Activated CD8-positive, alpha-beta memory T cell treated with anti-CD3 and anti-CD28 coated beads for 1 hour (primary cell): ENCODE measurements at places on chromosomes 5 and 9.

GRCh38 chr5:143019157-143019556 is 249.0 kb downstream of the ARHGAP26 start:
- DNase-seq, result no peak

- no peak for DNase-seq
Measured at GRCh38 chr9:31335529-31336234, 1048.8 kb upstream of the ACO1 start.

- no peak for DNase-seq
Measured at GRCh38 chr5:169875731-169876130, 104.6 kb downstream of the INSYN2B start.

GRCh38 chr5:142626099-142626498 is 59.8 kb downstream of the FGF1 start:
- DNase-seq, result no peak

DNA sequence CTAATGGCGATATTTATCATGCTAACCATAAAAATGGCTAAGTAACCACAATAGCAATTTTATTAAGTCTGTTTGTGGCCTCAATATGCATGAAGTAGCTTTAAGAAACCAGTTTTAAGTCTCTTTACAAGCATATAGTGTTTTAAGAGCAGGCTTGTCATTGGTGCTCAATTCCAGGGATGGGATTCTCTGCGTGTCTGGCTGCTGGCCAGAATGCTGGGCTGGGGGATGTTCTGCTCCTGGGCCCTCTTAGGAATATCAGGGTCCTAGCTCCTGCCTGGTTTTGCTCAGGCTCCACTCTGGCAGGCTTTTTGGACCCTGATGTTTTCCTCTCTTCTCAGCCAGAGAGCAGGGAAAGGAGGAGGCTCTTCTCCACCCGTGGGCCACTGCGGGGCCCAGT is 127.2 kb downstream of the PDE8B start:
- no peak for DNase-seq

GRCh38 chr9:126617823-126618165 is 4.1 kb downstream of the LMX1B start:
- DNase-seq, result no peak

DNA sequence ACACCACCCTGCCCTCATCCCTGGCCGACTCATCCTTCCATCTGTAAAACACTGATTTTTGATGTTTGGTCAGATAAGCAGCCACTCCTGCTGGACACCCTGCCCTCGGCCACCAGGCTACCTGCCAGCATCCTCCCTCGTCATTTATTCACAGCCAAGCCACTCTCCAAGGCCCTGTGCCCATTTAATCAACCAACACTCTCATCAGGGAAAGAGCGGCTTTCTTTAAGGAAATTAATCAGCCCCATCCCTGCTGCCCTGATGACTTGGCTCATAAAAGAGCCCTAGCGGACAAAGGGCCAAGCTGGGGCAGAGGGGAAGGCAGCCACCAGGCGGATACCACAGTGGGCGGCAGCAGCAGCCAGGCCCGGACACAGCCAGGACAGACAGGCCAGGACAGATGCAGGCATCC is 52.4 kb downstream of the GOLM1 start:
- DNase-seq, result no peak

DNA sequence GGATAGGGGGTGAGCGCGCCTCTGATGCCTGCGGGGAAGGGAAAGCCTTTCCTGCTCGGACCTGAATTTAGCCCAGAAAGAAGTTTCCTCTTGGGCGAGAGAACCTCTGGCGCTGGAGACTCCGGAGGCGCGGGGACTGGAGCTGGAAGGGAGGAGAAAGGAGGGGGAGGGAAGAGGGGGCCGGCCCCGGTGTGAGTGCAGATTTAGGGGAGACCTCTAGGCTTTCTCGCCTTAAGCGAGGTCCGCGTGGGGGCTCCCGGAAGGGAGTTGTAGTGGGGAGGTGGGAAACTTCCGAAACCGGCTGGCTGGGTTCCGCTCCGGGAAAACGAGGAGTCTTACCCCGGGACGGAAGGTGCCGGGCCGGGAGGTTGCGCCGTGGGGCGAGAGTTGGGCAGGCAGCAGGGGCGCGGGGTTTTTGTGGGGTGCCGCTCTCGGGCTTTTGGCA is 1.3 kb downstream of the PCSK5 start:
- DNase-seq, result no peak

DNA sequence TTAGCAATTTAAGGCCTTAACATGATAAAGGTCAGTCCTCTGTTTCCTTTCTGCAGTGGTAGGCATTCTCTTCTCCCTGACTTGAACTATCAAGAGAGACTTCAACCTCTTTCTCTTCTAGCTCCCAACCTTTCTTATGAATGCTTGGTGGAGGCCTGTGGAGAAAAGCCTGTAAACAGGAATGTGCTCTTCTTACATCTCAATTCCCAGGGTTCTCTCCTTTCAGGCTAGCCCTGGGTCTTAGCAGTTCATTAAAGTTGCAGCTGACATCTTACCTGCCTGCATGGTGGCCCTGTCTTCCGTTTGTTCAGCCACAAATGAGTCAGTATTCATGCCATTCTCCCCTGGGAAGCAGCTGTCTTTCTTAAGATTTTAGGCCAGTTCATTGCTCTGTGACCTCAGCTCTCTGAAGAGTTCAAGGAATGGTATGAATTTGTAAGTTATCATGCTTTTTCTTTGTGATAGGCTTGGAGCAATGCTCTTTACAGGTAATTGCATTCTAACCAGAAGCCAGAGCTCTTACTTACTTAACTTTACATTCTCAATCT is 77.8 kb downstream of the ADCY2 start:
- DNase-seq, result no peak
